ELR (cell line): ENCODE measurements at places on chromosomes 2 and 18.

- DNase-seq = no peak
Measured at GRCh38 chr18:74155276-74155675, 7.0 kb downstream of the TIMM21 start.

DNA sequence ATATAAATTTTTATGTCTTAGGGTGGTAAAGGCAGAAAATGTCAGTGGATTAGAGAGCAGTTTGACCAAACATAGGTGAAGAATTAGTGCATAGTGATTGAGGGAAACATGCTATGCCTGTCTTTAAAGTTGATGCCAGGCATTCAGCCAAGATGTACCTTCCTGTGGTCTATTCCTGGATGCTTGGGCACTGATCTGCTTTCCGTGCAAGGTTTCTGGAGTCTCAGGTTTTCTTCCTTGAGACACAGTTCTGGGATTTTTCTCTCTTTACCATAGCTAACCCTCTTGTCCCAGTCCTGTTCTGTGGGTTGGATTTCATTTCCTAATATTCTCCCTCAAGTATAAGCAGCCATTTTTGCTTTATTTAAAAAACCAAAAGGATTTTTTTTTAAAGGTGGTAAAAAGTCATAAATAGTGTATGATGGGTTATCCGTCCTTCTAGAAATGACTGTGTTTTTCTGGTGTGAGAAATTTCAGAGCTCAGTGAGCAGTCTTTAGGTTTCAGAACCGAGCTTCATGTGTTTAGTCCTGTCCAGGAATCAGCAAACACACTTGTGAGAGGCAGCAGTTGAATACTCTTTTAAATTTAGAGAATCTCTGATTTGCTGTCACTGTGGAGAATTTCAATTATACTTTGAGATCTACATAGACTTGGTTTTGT lies 43.0 kb upstream of the CYBRD1 start:
- peak; percentile 10 for DNase-seq

- DNase-seq = peak; percentile 35
Measured at GRCh38 chr2:73035899-73036711, 35.4 kb downstream of the SFXN5 start.

DNA sequence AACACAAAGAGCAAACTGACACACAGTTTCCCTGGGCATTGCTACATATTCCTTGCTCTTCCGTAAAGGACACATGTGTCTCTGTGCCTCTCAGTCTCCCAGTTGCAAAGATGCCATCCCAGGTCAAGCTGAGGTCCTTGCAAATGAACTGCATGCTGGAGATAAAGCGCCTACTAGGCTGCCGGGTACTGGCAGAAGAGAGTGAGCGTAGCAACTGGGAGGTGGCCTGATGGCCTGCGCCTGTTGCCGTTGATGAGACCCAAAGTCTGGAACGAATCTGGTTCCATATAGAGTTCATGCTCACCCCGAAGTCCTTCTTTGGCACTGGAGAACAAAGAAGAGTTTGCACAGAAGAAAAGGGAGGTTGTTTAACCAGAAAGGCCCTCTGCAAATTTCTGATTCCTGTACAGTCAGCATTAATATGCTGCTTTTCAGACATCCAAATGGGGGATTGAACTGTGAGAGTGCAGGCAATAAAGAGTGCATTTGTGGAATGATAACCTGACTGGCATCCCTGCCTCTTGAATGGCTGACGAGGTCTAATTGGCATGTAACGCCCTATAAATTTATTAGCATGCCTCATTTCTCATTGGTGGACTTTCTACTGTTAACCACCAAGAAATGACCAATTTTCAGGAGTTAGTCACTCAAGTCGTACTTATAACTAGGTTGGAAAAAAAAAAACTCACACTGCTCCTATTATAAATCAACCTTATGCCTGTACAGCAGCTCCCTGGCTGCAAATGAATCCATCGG lies 78.7 kb downstream of the GBX2 start:
- DNase-seq = peak; percentile 27

DNA sequence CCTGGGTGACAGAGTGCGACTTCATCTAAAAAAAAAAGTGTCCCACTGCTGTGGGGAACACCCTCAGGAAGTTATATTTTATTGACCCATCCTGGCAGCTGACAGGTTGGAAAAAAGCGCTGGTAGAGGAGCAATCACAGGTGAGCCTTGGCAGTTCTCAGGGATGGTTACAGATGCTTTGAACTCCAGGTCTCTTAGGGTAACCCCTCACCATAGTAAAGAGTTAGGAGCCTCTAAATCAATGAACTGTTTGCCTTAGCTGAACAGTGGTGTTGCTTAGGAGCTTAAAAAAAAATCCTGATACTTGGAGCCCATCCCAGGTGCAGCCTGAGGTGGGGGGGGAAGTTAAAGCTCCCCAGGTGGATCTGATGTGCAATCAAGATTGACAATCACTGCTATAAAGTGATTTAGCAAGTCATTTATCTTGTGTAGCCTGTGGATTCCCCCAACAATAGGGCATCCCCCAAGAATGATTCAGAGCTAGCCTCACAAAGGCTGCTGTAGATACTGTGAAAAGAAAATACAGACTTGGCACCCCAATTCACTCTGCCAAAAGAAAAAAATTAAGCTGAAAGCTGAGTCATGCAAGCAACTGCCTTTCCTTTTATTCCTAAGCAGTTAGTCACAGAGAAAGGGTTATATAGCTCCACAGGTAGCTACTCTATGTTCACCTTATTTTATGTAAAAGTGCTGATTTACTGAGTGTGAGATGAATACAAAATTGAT lies 14.8 kb downstream of the SLC16A14 start:
- DNase-seq = peak; percentile 73

- no peak for DNase-seq
Measured at GRCh38 chr18:49678440-49678839, 116.6 kb downstream of the LIPG start.

DNA sequence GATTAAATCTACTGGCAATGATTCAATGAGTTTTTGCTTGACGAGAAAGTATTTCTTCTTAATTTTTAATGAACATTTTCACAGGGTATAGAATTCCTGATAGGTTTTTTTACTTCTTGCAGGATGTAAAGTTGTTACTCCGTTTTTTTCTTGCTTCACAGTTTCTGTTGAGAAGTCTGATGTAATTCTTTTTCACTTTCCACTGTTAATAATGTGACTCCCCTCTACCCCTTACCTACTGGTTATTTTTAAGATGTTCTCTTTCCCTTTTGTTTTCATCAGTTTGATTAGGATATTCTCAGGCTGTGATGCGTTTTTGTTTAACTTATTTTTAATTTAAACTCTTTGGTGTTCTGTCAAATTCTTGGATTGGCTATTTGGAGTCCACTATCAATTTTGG lies 933.9 kb upstream of the PIK3C3 start:
- no peak for DNase-seq

- DNase-seq = no peak
Measured at GRCh38 chr2:121348128-121348740, 63.2 kb upstream of the TFCP2L1 start.

GRCh38 chr2:29011418-29012060 lies 30.4 kb downstream of the TOGARAM2 start:
- DNase-seq = no peak

- peak; percentile 45 for DNase-seq
Measured at GRCh38 chr2:88054782-88055370, 707 bp downstream of the KRCC1 start.

GRCh38 chr18:30342675-30343074 lies 699.9 kb downstream of the DSC3 start:
- no peak for DNase-seq

- no peak for DNase-seq
Measured at GRCh38 chr2:16012626-16013358, 72.4 kb downstream of the MYCN start.

DNA sequence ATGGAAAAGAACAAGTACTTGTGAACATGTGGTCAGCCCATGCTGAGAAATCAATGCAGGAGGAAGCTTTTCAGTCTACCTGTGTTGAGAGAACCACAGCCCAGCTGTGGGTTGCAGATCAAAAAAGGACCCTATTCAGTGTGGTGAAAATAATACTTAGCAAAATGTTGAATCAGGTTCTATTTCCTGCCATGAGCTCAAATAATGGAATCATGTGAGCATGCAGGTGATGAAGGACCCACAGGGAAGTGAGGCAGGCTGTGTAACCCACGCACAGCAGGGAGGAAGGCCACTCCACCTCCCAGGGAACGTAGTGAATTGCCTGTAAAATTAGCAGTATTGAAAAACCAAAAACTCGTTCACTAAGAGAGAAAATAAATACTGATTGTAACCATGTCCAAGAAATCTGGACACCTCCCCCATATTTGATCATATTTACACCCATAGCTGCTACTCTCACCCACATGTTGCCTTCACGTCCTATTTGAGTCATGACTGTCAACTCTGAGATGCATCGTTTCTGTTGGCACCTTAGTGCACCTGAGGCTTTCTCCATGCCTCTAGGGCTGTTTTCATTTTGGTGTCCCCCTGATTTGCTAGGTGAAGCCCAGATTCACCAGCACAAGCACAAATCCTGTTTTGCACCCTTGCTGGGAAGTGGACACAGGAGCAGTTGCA lies 20.5 kb upstream of the BCL2L11 start:
- no peak for DNase-seq

GRCh38 chr2:47735912-47736311 lies 47.0 kb upstream of the MSH6 start:
- no peak for DNase-seq

- no peak for DNase-seq
Measured at GRCh38 chr18:54217624-54218023, 6.8 kb downstream of the MBD2 start.

- DNase-seq = peak; percentile 65
Measured at GRCh38 chr2:43225093-43225787, 1.2 kb downstream of the ZFP36L2 start.

GRCh38 chr2:101704046-101704466 lies 6.5 kb downstream of the MAP4K4 start:
- DNase-seq = peak; percentile 26

- no peak for DNase-seq
Measured at GRCh38 chr2:16568998-16569784, 96.4 kb downstream of the CYRIA start.

- DNase-seq = no peak
Measured at GRCh38 chr2:133485868-133486267, 82.4 kb downstream of the NCKAP5 start.
